Hematopoietic multipotent progenitor cell (in vitro differentiated cells): ENCODE measurements at places on chromosomes 1 and 21. TPM values are rescaled to one million over a fixed set of nuclear protein-coding genes. Genes with fewer than 3 reads are reported as not detected.

DNA sequence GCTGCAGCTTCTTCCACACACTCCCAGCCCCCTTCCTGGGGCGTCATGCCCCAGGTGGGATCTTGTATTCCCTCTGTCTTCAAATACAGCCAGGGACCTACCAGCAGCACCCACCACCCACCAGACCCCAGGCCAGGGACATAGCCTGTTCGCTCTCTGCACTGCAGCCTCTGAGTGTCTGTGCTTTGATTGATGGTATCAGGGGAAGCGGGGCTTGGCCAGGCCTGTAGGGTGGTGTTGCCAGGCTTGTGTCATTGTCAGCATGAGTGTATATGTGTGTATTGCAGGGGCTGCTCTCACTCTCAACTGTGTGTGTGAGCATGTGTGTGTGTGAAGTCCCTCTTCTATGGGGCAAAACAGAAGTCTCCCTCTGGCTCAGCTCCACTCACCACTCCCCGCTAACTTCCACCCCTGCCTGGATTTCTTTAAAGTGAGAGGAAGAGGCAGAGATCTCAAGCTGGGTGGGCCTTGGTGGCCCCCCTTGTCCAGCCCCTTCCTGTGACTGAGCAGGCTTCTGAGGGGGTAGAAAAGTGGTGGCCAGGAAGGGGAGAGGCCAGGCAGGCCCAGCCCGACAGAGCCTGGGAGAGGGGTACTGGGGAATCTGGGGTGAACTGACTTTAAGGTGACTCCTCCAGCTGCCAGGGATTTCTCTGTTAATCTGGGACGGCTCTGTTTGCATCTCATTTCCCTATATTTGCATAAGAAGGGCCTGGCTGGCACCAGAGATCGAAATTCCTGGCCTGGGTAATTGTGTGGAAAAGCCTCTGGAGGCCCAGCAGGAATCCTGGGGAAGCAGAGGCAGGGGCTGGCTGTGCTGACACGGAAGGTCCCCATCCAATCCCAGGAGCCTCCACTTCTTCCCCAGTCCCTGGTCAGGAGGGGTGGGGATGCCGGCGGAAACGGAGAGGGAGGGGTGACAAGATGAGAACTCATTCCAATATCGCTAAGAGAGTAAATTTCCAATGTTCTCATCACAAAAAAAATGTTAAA is 18.6 kb upstream of the ADGRB2 start:
- DNase-seq, result no peak

The INAVA gene
- under 0.01 TPM for total RNA-seq

- no peak for DNase-seq
Measured at GRCh38 chr1:200427744-200428143, 17.9 kb upstream of the ZNF281 start.

The ANKRD65 gene
- 0.54 TPM for total RNA-seq

The RGS4 gene
- total RNA-seq, result not detected

The SLC44A3 gene
- total RNA-seq, result not detected

The MCOLN2 gene
- total RNA-seq, result 1.1 TPM

DNA sequence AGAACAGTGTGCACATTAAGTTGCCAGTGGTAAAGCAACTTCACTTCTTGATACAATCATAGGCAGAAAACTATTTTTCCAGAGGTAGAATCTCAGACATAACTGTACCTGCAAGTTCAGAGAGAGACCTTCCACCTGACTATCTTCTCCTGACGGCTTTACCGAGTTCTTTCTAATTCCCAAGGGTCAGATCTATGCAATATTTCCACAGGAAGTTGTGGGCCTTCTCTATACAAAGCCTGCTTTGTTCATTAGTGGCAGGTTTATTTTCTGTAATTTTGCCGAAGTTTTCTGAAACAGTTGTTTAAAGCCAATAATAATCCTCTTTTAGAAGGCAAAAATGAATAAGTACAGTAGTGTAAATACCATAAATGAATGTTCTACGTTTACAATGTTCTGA is 58.2 kb upstream of the RCC1 start:
- DNase-seq, result no peak

GRCh38 chr1:37482796-37483744 is 8.7 kb downstream of the ZC3H12A start:
- DNase-seq, result no peak

The CELA3B gene
- not detected for total RNA-seq

The FAM78B gene
- total RNA-seq, result 0.27 TPM

The PTBP2 gene
- total RNA-seq, result 10.8 TPM

DNA sequence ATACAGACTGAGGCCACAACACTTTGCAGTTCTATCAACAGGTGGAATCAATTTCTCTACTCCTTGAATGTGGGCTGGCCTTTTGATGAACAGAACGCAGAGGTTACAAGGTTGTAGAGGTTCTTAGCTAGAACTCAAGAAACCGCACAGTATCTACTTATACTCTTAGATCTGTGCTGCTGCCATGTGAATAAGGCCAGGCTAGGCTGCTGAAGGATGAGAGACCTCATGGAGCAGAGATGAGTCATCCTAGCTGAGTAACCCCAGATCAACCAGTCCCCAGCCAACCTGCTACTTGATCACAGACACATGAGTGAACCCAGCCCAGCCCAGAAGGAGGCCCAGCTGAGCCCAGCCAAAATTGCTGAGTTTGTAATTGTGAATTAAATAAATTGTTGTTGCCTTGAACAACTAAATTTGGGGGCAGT is 35.3 kb upstream of the BCAR3 start:
- DNase-seq, result no peak

DNA sequence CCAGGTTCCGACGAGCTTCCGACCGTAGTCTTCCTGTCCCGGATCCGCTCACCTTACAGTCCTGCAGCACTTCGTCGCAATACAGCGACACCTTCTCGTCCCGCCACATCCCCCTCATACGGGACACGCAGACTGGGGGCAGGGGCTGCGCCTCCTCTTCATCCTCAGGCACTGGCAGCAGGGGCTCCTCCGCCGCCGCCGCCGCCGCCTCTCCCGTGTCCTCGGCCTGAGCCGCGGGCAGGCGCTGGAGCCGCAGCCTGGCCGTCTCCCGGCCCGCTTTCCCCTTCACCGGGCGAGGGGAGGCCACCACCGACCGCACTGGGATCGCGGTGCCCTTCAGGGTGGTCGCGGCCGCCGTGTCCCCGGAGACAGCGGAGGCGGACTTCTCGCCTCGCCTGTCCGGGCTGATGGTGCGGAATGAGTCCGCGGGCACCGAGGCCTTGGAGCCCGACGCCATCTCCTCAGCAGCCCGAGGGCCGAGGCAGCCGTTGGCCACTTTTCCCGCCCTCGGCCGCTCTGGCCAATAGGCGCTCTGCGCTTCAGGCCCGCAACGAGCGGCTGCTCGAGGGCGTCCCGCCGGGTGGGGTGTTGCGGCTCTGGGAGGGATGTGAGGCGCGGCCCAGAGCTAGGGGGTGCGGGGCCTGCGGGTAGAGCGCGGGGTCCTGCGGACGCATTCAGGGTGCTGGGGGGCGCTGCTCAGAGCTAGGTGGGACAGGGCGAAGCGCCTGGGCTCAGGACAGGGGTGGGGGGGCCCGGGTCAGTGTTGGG is at the start of gene SHCBP1L:
Gene SHCBP1L (minus strand): TSS at position 490 of the 768 bp plus-strand sequence. CDS start 33 bp downstream, at position 457.
- no peak for DNase-seq

- no peak for DNase-seq
Measured at GRCh38 chr1:226425004-226425378, 17.1 kb upstream of the PARP1 start.

The AGT gene
- total RNA-seq, result not detected

DNA sequence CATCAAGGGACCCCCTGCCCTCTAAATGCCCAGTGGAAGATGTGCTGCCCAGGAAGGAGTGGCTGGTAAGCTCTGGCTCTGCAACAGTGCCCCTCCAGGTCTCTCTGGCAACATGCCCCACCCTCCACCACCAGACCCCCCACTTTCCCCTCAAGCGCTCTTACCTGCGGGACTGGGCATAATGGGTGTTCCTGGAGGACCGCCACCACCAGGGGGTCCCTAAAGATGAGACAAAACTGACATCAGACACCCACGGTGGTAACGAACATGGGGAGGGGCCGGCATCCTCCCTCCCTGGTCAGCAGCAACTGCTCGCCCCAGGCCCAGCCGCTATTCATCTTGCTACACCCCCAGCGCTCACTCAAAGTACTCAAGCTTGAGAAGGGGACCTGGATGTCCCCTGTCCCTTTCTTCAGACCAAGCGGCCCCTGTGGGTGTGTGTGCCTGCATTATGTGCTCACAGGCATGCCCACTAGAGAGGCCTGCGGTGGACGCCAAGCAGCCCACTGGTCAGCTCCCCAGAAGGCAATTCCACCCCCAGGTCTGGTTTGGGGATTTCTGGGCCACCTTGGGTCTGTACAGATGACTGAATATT is 40.9 kb downstream of the MRPL37 start:
- DNase-seq, result no peak

The PPT1 gene
- total RNA-seq, result 73.5 TPM

The ADORA1 gene
- not detected for total RNA-seq

DNA sequence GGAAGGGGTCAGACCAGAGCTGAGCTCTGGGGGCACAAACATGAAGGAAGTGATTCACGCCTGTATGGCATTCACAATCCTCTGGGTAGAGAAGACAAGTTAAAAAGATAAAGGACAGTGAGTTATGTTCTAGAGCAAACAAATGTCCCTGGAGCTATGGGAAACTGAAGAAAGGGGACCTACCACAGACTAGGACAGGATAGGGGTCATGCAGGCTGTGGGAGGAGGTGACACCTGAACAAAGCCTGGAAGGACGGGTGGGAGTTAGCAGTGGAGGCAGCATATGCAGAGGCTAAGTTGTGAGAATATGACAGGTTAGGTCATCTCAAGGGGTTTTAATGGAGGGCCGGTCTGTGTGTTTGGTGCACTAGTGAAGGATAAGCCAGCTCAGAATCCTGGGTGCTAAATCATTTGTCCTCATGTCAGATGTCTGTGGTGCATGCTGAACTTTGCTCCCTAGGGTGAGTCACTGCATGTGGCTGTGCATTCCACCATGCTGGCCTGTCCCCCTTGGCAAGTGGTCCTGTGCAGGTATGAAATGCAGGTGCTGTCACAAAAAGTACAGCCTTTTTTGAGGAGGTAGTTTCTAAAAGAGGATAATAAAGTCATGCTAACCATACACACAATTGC is 28.5 kb downstream of the TNN start:
- DNase-seq, result no peak

GRCh38 chr1:67339623-67340343 is 32.1 kb downstream of the IL12RB2 start:
- DNase-seq, result no peak

DNA sequence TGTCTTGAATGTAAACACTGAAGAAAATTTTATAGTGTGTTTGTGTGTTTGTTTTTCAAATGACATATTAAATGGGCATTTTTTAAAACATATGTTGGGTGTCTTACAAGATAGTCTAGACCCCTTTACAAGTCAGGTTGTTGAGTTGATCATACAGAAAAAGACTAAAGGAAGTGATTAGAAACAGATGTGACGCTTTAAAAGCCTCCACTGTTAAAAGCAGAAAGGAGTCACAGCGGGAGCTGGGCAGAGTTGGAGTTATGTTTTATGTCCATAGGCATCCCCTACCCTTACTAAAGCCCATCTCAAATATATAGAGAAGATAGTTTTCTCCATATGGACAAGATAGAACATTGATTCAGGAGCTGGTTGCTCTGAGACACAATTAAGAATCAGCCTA is 393.9 kb downstream of the PLPP3 start:
- DNase-seq, result no peak

DNA sequence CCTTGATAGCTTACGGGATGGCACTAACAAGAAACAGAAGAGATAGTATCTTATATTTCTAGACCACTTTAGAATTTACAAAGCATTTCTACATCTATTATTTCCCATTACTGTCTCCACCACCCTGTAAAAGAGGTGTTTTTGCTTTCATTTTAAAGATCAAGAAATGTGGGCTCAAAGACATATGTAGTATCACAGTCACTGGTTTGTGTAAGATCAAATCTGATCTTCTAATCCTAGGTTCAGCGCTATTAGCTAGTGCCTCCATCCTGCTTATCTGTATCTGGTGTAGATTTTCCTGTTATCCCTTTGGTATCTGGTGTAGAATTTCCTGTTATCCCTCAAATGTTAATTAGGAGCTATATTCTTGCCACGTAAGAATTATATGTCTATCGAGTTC is 23.6 kb upstream of the ZRANB2 start:
- no peak for DNase-seq

- peak; percentile 76 for DNase-seq
Measured at GRCh38 chr1:40078512-40079333, 18.3 kb downstream of the PPT1 start.

The TTLL10 gene
- 4.3 TPM for total RNA-seq

The PLD5 gene
- not detected for total RNA-seq

- DNase-seq, result no peak
Measured at GRCh38 chr1:201051399-201051798, 27.9 kb upstream of the KIF21B start.

The TBX15 gene
- total RNA-seq, result under 0.01 TPM
